ENCODE measurements at places on chromosomes 12 and 14. TPM values are rescaled to one million over a fixed set of nuclear protein-coding genes. Genes with fewer than 3 reads are reported as not detected.

The OTUB2 gene
- total RNA-seq: 0.24 TPM

The GALC gene
- total RNA-seq: 17.1 TPM

The OASL gene
- total RNA-seq: 1.6 TPM

The RNASE3 gene
- total RNA-seq: not detected

The ITGB7 gene
- total RNA-seq: 2.1 TPM

The NR1H4 gene
- not detected for total RNA-seq

The KCNK13 gene
- total RNA-seq: 2.6 TPM

The POTEG gene
- total RNA-seq: not detected

The GPR135 gene
- total RNA-seq: 2.8 TPM

The PDE3A gene
- total RNA-seq: 157 TPM

The ANO2 gene
- 23.4 TPM for total RNA-seq

The LMO3 gene
- 7.6 TPM for total RNA-seq

The OR6C4 gene
- not detected for total RNA-seq

The RNF212B gene
- total RNA-seq: not detected

The GPR65 gene
- 1.1 TPM for total RNA-seq

The ZBTB42 gene
- 8.1 TPM for total RNA-seq

The LUM gene
- total RNA-seq: 130 TPM

The IFNG-AS1 gene
- total RNA-seq: 0.15 TPM

The OS9 gene
- total RNA-seq: 163 TPM

The OTX2 gene
- not detected for total RNA-seq

The PLEKHD1 gene
- 0.15 TPM for total RNA-seq

The ACOT6 gene
- total RNA-seq: not detected

The DMAC2L gene
- total RNA-seq: 20.2 TPM

The ABHD4 gene
- total RNA-seq: 19.8 TPM

The RND1 gene
- total RNA-seq: 0.56 TPM

The TPPP2 gene
- 1.6 TPM for total RNA-seq

The SLC5A8 gene
- not detected for total RNA-seq

Data from left cardiac atrium (tissue), 4 donors.